ENCODE measurements at places on chromosomes 1 and 21. TPM values are rescaled to one million over a fixed set of nuclear protein-coding genes. Genes with fewer than 3 reads are reported as not detected.

- DNase-seq: peak; percentile 59
- H3K4me1 ChIP-seq: no peaks in the 10 kb centered on the region
- no peak overlapping the region for H3K27ac ChIP-seq
- no peak overlapping the region for H3K4me3 ChIP-seq
- H3K36me3 ChIP-seq: no peaks in the 10 kb centered on the region
- H3K27me3 ChIP-seq: no peaks in the 10 kb centered on the region
Observed at GRCh38 chr1:203751051-203751450, 13.9 kb upstream of the LAX1 start.

- no peaks in the 10 kb centered on the region for H3K36me3 ChIP-seq
- H3K4me3 ChIP-seq: no peak overlapping the region
- peaks cover 26% of the 10 kb centered on the region for H3K27me3 ChIP-seq
- DNase-seq: peak; percentile 32
Observed at GRCh38 chr1:172489847-172490246, 43.1 kb upstream of the SUCO start.

PRMT6 gene
- total RNA-seq: 17.8 TPM

APOBEC4 gene
- total RNA-seq: not detected

Data from GM23248 (cell line).